ENCODE measurements at places on chromosomes 6 and 20.

DNA sequence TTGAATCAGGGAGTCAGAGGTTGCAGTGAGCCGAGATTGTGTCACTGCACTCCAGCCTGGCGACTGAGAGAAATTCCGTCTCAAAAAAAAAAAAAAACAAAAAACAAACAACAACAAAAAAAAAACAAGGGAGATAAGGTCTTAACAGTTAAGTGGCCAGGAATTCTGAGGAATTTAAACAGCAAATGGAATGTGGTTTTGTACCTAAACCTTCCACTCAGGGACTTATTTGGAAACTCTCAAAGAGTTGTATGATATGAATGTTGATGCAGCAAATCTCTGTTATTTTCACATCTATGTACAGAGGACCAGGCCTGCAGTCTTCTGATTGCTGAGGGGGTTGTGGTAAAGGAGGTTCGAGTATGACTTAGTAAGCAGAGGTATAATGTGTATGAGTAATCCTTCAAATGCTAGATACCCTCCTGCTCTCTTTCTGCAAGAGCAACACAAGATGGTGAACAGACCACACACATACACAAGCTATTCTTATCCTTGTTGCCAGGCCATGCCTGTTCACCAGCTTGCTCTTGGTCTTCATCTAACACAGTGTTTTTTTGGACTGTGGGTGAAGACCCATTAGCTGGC lies 174.9 kb upstream of the SCGN start:
- H3K36me3 ChIP-seq = no peaks in the 10 kb centered on the region
- H3K27me3 ChIP-seq = no peaks in the 10 kb centered on the region
- no peak for DNase-seq
- no peak overlapping the region for H3K27ac ChIP-seq
- no peaks in the 10 kb centered on the region for H3K4me1 ChIP-seq
- no peak overlapping the region for H3K4me3 ChIP-seq

- H3K4me1 ChIP-seq = no peaks in the 10 kb centered on the region
- no peak overlapping the region for H3K27ac ChIP-seq
- DNase-seq = no peak
- H3K36me3 ChIP-seq = no peaks in the 10 kb centered on the region
- no peaks in the 10 kb centered on the region for H3K27me3 ChIP-seq
Observed at GRCh38 chr20:8967641-8968245, 101.1 kb upstream of the PLCB4 start.

- no peak overlapping the region for H3K4me3 ChIP-seq
- H3K27ac ChIP-seq = no peak overlapping the region
- no peaks in the 10 kb centered on the region for H3K27me3 ChIP-seq
- H3K36me3 ChIP-seq = no peaks in the 10 kb centered on the region
- H3K4me1 ChIP-seq = peaks cover 5% of the 10 kb centered on the region
Observed at GRCh38 chr6:88997327-88997726, 33.9 kb upstream of the RNGTT start.

GRCh38 chr6:151136141-151136755 lies 103.5 kb upstream of the AKAP12 start:
- H3K4me1 ChIP-seq = peaks cover 12% of the 10 kb centered on the region
- no peak overlapping the region for H3K4me3 ChIP-seq
- no peaks in the 10 kb centered on the region for H3K36me3 ChIP-seq

DNA sequence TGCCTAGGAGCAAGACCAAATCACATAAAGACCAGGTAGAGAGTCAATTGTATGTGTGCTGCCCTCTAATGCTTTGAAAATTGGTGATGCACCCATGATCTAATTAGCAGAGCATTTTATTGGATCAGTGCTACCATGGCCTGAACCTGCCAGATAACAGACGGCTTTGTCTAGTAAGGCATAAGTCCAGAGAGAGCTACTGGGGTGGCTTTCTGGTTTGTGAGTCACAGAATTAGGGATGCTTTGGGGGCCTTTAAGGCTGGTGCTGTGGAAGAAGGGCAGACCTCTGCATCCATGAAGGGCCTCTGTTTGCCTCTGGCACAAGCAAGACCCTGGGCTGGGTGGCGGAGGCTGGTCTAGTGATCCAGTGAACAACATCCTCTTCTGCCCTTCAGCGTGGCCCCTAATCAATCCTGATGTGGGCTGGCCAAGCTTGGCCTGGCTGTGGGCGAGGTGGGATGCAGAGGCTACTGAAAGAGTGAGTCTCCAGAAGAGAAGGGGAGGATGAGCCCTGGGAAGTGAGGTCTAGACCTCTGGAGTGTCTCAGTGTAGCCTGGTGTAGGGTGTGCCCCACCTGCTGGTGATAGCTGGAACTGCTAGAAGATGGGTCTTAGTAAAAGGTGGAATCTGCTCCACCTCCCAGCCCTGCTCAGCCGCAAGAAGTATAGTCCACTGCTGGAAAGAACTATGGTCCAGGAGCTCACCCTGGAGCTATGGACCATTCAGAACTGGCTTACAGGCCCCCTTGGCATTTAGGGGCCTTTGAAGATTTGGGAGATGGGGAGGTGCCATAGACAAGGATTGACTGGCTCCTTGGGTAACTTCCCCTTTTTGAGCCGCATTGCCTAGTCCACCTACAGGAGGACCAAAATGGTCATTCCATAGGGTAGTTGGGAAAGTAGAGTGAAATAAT lies 36.7 kb upstream of the AAR2 start:
- no peak overlapping the region for H3K4me3 ChIP-seq
- H3K27ac ChIP-seq = no peak overlapping the region
- no peaks in the 10 kb centered on the region for H3K36me3 ChIP-seq
- peak; percentile 91 for DNase-seq
- H3K27me3 ChIP-seq = no peaks in the 10 kb centered on the region

DNA sequence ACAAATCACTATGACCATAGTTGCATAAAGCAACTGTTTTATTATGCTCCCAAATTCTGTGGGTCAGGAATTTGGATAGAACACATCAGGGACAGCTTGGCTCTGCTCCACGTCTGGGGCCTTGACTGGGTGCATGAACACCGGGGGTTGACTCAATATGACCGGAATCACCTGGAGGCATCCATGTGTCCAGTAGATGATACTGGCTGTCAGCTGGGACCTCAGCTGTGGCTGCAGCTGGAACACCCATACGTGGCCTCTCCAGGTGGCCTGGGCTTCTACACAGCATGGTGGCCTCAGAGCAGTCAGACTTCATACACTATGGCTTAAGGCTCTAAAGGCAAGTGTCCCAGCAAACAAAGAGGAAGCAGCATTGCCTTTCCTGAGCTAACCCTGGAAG lies 113.4 kb downstream of the NRN1 start:
- no peaks in the 10 kb centered on the region for H3K27me3 ChIP-seq
- H3K4me3 ChIP-seq = no peak overlapping the region
- no peaks in the 10 kb centered on the region for H3K36me3 ChIP-seq
- DNase-seq = no peak

- no peak for DNase-seq
- no peaks in the 10 kb centered on the region for H3K36me3 ChIP-seq
- no peaks in the 10 kb centered on the region for H3K27me3 ChIP-seq
- peaks cover 18% of the 10 kb centered on the region for H3K4me1 ChIP-seq
Observed at GRCh38 chr20:34012735-34013134, 19.0 kb downstream of the RALY start.

DNA sequence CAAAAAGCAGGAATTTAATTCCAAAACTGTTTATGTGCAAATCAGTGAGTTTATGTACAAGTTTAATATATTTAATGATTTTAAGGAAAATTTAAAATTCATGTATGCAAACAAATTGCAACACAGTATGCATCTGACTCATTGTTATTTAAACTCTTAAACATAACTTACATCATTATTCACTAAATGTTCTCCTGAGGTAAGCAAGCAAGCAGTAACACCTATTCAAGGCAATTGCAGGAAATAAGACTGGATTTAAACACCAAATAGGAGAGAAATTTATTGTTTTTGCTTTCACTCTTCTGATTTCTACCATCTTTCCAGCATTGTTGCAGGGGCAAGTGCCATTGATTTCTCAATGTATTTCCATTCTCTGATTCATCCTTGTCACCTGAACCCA lies 239.5 kb downstream of the TFAP2A start:
- H3K27me3 ChIP-seq = no peaks in the 10 kb centered on the region
- H3K36me3 ChIP-seq = no peaks in the 10 kb centered on the region
- H3K4me3 ChIP-seq = no peak overlapping the region

Measured in Karpas-422 (cell line).